Stimulated activated CD4-positive, alpha-beta T cell treated with anti-CD3 and anti-CD28 coated beads, Interleukin-1b, Interleukin-23, amount 100 ng/mL, for 1 hour (primary cell): ENCODE measurements at places on chromosomes 7 and 10.

DNA sequence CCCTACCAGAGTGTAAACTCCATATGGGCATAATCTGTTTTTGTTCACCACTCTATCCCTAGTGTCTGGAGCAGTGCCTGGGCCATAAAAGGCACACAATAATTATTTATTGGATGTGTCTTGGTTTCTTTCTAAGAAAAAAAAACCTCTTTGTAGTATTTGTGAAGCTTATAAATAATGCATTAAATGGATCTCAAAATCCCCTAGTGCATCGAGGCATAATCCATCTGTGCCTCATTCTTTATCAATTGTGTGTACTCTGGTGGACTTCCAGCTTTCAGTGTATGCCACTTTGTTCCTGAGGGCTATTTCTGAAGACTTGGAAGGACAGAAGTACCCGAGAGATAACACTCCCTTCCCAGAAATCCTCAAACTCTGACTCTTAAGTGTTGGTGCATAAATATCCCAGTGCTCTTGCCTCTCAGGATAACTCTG lies 255.0 kb upstream of the PHYHIPL start:
- DNase-seq = no peak

- no peak for DNase-seq
Observed at GRCh38 chr7:91168871-91169829, 95.1 kb upstream of the FZD1 start.

DNA sequence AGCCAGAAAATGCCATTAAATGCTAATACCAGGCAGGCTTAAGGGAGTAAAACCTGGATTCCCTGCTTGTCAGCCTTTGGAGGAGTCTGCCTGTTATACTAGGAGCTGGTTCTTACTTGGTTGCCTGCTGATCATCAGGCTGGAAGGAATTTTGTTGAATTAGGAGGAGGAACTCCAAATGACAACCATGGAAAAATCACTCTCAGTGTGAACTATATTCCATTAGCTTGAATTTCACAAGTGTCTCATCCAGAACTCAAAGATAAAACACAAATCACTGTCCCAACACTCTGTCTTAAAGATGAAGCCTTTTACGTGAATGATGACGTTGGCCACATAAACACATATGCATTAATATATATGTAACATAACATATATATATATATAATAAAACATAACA lies 238.9 kb upstream of the PLXDC2 start:
- no peak for DNase-seq

GRCh38 chr10:7666253-7667023 lies at the start of gene ITIH5:
Gene ITIH5 (minus strand): TSS chr10:7666966. CDS start chr10:7666892, 74 bp downstream.
- no peak for DNase-seq

DNA sequence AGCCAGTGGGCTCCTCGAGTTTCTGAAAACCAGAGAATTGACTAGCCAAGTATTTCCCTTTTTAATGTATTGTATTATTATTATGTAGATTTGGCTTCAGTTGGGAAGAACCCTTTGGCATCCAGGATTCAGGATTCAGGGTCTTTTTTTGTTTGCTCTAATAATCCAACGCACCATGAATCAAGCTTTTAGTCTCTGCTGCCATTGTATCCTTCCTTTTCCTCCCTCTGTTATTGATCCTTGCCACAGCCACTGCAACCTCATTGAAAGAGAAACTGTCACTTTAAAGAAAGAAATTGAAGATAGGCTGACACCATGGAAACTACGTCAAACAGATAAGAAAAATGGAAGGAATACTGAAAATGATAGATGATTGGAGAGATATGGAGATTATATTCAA lies 150.0 kb downstream of the CHRM2 start:
- DNase-seq = no peak
